KBM-7 (cell line): ENCODE measurements at places on chromosomes 3 and 15.

GRCh38 chr3:32698506-32698905, 13.5 kb downstream of the CNOT10 start:
- DNase-seq: no peak

GRCh38 chr3:59872128-59872527, 822.3 kb upstream of the CFAP20DC start:
- no peak for DNase-seq

DNA sequence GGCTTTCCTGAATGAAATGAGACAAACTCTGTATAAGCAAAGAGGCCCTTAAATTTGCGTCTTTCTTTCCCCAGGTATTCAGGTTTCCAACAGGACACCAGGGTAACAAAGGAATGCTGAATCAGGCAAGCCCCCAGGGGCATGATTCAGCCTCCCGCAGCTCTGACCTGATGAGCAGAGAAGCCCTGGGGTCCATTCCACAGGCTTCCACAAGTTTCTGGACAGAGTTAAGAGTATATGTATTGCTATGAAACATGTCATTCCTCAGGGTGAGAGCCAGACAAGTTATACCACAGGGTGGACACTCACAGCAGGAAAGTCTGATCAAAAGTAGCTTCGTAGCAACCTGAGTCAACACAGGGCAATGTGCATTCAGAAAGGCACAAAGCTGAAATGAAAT, 68.1 kb upstream of the CTNNB1 start:
- DNase-seq: no peak

- DNase-seq: no peak
These were observed 104.3 kb downstream of the NEO1 start for GRCh38 chr15:73156431-73157191.

GRCh38 chr3:149828390-149828789, 15.4 kb downstream of the RNF13 start:
- DNase-seq: no peak

DNA sequence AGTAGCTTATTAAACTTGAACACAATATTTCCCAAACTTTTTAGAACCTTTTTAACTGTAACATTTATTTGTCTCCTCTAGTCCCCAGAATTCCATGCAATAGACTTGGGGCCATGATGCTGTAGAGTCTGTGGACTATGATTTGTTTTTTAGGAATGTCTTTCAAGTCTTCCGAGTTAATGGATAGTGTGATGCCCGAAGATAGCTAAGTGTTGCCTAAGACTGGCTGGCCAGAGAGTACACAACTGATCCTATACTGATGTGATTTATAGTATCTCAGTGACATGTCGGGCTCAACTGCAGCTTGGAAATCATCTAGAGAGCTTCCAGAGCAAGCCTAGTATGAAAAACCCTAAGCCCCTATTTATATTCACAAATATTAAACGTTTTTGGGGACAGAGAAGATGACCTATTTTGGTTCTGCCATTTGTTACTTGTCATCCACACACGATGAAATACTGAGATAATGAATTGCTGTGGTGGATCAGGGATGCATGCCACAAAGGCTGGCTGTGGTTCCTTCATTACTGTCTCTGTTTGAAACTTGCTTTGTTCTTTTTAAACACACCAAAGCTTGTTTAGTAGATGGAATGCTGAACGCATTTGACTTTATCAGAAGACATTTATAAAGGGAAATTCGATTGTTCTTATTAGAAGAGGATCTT, 507.4 kb downstream of the TAFA4 start:
- DNase-seq: no peak
